ENCODE measurements at places on chromosomes 6 and 20.

DNA sequence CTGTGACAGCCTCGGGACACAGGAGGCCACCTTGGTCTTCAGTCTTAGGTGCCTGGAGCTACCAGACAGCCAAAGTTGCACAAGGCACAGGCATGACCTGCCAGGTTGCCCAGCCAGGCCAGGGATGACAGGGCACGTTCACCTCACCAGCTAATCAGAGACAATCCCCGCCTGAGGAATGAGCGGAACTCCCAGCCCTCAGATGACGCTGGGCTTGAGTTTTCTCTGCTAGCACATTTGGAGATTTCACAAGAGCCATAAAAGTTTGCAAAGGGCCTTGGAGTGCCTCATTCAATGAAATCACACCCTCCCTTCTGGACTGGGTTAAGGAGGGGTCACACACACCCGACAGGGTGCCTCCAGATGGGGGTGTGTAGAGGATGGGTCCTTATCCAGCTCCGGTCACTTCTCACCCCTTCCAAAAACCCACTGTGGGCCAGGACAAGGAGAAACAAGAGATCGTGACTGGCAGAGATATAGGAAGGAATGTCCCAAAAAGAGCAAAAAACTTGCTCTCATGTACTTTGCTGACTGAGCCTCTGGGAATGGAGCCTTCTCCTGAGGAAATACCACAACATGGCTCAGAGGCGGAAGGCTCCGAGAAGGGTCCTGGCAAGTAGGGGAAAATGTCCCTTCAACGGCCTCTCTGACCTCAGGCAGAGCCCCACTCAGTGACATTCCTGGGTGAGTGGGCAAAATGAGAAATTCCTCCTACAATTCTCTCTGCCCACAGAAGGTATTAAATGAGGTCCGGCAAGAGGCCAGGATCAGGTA lies 121.6 kb downstream of the ISM1 start:
- no peak for DNase-seq

DNA sequence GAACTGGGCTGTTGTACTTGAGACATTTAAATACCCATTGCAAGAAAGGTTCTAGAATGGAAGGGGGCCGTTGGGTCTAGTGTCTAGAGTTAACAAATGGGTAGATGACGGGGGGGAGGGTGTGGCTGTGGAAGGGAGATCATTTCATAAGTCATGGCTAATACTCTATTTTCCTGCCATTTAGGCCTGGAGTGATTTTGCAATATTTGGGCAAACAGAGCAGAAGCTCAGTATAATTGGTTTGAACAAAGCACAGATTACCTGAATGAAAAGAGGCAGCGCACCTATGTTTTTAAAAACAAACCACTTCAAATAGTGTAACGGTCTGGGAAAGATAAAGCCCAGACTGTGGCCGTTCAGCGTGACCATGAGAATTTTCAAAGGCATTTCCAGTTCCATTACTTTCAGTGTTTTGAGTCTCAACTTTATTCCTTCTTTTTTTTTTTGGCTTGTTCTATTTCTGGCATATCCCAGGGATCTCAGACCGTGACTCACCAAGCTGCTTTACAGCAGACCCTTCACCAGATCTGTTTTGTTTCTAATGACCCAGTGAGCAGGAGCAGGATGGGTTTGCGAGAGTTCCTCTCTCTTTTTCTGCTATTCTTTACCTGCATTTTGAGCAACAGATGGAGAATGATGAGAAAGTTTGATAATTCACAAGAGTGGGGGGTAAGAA lies 73.7 kb downstream of the LYRM2 start:
- DNase-seq: no peak

DNA sequence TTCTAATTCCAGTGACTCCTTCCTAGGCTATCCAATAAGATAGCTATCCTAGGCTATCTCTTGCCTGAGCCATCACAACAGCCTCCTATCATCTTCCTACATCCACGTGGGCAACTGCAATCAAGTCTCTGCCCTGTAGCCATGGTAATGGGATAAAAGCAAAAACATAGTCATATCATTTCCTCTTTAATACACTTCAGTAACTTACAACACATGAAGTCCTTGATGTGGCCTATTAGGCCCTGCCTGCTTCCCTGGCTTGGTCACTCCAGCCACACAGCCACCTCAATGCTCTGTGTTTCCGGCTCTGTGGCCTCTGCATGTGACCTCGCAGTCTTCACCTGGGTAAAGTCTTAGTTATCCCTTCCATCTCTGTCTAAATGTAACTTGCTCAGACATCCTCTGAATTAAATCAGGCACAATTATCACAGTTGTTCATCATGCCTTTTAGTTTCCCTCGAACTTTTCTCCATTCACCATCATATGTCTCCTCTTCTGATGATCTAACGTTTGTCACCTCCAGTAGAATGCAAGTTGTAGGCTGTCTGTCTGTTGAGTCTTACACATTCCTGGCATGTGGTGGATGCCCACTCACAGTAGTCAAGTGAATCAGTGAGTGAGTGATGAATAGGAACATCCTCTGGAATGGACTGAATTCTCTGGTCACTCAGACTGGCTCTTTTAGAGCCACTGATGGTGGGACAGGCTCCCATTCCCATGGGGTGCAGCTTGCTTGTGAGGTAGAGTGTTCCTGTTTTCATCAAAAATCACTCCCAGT lies 229.4 kb downstream of the TBC1D7 start:
- DNase-seq: no peak

- peak; percentile 2 for DNase-seq
These were observed 636.7 kb downstream of the RFPL4B start for GRCh38 chr6:112983713-112984261.

DNA sequence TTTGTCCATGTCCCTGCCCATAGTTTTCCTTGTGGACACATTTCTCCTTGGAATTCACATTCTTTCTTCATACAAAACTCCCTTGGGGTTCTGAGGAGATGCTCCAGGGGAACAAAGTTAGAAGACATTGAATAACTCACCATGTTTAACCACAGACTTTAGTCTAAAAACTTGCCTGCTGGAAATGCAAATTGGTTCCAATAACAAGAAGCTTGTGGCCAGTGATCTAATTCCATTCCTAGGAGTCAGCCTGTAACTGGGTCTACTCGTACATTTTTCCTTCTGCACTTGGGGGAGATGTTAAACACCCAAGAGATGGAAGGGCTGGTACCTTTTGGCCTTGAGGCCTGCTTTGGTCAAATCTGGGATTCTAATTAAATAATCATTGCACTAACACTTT lies 60.2 kb downstream of the SCML4 start:
- DNase-seq: no peak

DNA sequence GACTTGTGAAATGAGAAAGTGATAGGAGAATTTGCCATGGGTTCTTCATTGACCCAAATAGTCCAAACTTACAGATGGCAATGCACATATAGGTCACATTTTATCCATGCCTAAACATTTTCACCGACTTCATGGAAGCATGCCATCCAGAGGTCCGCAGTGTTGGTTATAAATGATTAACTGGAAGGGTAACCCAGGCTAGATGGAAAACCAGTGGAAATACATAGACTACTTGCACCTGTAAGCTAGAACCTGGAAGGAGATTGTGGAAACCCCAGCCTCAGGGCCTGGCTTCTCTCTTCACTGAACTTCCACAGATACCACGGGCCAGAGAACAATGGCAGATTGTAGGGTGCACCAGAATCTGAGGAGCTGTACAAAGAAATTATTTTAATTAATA lies 103.8 kb upstream of the SYNDIG1 start:
- DNase-seq: no peak

GRCh38 chr6:160132297-160132637 lies 10.7 kb downstream of the SLC22A1 start:
- DNase-seq: no peak

DNA sequence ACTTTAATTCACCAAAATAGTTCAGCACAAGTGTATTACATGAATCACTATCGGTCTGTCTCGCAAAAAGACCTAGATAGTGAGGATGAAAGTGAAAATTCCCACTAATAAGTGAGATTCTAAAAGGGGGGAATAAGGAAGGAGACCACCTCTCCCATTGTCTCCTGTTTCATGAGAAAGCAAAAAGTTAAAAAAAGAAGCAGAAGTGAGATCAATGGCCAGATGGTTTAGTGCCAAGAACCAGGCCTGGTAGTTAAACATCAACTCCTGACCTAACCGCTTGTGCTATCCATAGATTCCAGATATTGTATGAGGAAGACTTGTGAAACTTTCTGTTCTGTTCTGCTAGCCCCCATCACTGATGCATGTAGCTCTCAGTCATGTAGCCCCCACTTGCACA lies 293.0 kb downstream of the RNGTT start:
- no peak for DNase-seq

DNA sequence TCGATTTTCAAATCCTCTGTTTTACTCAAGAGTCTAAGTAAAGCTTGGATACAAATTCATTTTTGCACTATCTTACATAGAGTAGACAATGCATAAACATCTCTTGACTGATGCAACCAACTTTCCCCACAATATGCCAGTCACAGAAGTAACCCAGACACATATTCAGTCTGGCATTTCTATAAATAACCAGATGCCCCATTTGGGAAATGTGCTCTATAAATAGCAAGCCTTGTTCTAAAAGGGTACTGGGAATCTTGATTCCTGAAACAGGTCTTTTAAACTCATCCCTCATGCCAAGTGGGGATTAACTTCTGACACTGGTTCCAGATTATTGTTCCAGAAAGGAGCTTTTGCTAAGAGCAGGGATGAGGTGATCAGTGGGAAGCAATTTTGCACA lies 411.7 kb downstream of the EPM2A start:
- no peak for DNase-seq

GRCh38 chr6:135651964-135652755 lies 154.6 kb upstream of the AHI1 start:
- DNase-seq: no peak

DNA sequence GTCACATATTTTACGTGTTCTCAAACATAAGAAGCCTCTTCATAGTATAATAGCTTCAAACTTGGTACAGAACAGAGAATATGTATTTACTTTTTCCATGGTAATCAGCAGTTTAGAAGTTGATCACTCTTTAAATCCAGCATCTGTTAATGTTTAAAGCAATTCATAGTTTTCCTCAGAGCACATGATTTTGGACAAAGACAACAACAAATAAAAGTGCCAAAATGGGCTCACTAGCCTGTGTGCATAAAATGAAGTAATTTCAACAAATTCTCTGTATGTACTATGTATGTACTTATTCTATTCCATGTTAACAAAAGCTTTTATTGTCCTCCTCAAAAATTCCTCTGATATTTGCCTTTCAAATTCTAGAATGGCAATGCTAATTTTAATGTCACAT lies 38.1 kb upstream of the UST start:
- no peak for DNase-seq

DNA sequence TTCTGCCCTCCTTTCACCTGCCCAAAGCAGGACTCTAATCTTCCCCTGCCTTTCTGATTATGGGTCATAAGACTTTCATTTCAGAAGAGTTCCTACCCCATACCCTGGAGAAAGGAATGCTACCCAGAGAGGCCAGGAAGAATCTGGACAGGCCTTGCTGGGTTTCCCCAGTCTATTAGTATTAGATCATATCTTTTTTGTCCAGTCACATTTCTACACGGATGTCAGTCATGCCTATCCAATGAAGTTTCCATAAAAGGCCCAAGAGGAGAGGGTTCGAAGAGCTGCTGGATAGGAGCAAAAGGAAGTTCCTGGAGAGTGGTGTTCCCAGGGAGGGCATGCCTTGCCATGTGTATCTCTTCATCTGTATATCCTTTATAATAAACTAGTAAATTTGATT lies 3.2 kb downstream of the POLH start:
- DNase-seq: no peak

DNA sequence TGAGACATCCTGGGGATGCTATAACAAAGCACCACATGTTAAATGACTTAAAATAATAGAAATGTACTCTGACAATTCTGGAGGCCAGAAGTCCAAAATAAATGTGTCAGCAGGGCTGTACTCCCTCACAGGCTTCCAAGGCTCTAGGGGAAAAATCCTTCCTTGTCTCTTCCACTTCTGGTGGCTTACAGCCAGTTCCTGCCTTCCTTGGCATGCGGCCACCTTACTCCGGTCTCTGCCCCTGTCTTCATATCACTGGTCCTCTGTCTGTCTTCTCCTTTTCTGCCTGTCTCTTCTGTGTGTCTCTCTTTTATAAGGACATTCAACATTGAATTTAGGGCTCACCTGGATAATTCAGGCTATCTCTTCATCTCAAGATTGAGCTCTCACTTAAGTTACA lies 155.3 kb upstream of the SYNCRIP start:
- no peak for DNase-seq

GRCh38 chr6:165245287-165245686 lies 64.1 kb downstream of the C6orf118 start:
- no peak for DNase-seq

DNA sequence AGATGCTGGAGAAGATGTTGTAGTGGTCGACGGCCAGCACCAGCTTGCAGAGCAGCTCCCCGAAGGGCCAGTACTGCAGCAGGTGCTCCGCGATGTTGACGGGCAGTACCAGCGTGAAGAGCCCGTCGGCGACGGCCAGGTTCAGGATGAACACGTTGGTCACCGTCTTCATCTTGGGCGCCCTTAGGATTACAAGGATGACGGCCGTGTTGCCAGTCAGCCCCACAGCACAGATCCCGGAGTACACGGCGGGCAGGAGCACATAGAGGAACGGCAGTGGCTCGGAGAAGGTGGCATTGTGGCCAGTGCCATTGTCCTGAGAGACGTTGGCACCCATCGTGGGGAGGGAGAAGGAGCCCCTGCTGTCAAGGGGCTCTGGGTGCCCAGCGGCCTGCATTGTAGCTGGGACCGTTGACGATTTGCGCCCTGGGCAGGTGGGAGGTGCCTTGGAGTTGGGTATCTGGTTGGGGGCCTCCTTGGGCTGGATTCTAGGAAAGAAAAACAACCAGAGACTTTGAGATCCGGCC lies 867 bp downstream of the NPBWR2 start:
- no peak for DNase-seq

GRCh38 chr6:96613291-96613999 lies 50.5 kb downstream of the FHL5 start:
- no peak for DNase-seq

- DNase-seq: no peak
These were observed 810.2 kb downstream of the MAFB start for GRCh38 chr20:39878809-39879208.

- DNase-seq: no peak
These were observed 9.8 kb upstream of the SLC22A23 start for GRCh38 chr6:3466488-3467219.

DNA sequence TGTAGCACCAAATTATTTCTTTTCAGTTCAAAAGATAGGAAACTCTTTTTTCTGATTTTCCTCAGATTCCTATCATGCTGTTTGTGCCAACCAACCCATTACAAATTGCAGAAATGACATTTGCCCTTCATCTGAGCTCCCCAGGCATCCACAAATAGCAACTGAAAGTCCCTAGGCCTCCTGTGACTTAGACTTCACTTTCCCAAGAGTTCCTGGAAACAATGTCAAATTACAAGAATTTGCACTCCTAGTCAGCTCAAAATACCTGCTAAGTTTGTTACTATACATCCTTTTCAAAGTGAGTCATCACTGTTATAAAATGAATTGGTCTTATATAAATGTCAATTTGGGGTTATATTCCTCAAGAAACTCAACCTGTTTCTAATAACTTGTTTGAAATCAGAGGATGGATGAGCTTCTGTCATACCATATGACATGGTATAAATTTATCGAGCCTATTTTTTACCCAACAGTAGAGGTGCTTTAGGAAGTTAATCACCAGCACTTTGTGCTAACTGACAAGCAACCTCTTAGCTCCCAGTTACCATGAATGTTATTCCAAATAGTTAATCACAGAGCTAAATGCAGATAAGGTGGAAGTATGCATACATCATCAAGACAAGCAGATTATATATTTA lies 256.5 kb downstream of the HACE1 start:
- DNase-seq: no peak

GRCh38 chr20:60693496-60694133 lies 558.4 kb upstream of the CDH4 start:
- no peak for DNase-seq

- no peak for DNase-seq
These were observed 20.5 kb downstream of the GCLC start for GRCh38 chr6:53524455-53524815.

GRCh38 chr6:110053395-110054240 lies 75.5 kb downstream of the GPR6 start:
- no peak for DNase-seq

Measured in T1000 (cell line).